Gastrocnemius medialis (tissue), 4 donors: ENCODE measurements at places on chromosomes 4 and X. TPM values are rescaled to one million over a fixed set of nuclear protein-coding genes. Genes with fewer than 3 reads are reported as not detected.

- no peaks in the 10 kb centered on the region for H3K27me3 ChIP-seq
- DNase-seq = no peak
- no peak overlapping the region for H3K4me3 ChIP-seq
- no peaks in the 10 kb centered on the region for H3K36me3 ChIP-seq
- no peak overlapping the region for H3K27ac ChIP-seq
Measured at GRCh38 chrX:115339441-115340025, 50.0 kb downstream of the LUZP4 start.

DNA sequence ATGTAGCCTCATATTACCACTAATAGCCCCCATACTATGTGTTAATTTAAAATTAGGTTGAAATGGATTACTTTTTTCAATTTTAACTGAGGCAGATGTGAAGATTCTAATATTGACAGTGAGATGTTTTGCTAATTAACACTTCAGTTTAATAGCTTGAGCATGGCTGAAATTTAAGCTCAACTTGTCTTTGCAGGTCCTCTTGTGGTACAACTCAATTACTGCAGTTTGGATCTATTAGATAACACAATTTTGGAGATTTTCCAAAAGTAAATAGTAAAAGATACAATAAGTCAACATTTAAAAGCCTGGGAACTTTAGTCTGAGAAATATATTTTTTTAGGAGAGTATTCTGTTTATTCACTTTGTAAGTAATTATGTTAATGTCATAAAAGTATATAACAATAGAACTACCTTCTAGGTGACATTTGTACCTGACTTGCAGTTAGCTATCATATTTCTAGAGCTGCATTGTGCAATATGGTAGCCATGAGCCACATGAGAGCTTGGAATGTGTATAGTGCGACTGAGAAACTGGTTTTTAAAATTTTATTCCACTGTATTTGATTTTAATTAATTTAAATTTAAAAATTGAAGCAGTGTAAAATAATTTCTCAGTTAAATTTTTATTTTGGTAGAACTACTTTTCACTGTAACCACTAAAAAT, 73.1 kb upstream of the FMR1 start:
- H3K27ac ChIP-seq = no peak overlapping the region
- no peaks in the 10 kb centered on the region for H3K36me3 ChIP-seq
- H3K4me3 ChIP-seq = no peak overlapping the region
- DNase-seq = no peak

GRCh38 chrX:6708041-6708440, 173.1 kb upstream of the VCX3A start:
- H3K27ac ChIP-seq = no peak overlapping the region
- H3K36me3 ChIP-seq = no peaks in the 10 kb centered on the region
- no peak overlapping the region for H3K4me3 ChIP-seq
- DNase-seq = no peak

- no peaks in the 10 kb centered on the region for H3K4me1 ChIP-seq
- no peak for DNase-seq
- no peaks in the 10 kb centered on the region for H3K27me3 ChIP-seq
- no peak overlapping the region for H3K27ac ChIP-seq
- peaks cover 87% of the 10 kb centered on the region for H3K36me3 ChIP-seq
Measured at GRCh38 chr4:102598762-102599374, 97.7 kb downstream of the NFKB1 start.

DNA sequence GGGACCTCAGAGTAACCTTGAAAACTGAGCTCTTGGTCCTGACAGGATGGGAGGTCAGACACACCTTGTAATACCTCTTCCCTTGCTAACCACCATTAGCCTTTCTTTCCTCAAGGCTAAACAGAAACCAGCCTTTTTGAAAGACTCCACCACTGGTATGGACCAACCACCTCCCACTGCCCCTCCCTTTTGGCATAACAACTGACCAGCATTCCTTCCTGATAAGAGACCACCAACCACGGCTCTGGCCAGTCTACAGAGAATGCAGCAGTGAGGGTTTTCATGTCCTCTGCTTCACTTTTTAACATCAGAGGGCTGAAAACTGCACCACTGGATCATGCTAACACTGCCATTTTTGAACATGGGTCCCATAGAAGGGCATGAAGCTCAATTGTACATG, 100.2 kb upstream of the MID1IP1 start:
- H3K27ac ChIP-seq = no peak overlapping the region
- no peaks in the 10 kb centered on the region for H3K36me3 ChIP-seq
- DNase-seq = no peak
- peaks cover 14% of the 10 kb centered on the region for H3K4me1 ChIP-seq

- no peaks in the 10 kb centered on the region for H3K36me3 ChIP-seq
- no peak for DNase-seq
- H3K27me3 ChIP-seq = no peaks in the 10 kb centered on the region
- peak overlapping the region; percentile 41 for H3K27ac ChIP-seq
Measured at GRCh38 chr4:41424522-41424921, 113.4 kb upstream of the LIMCH1 start.

- no peaks in the 10 kb centered on the region for H3K4me1 ChIP-seq
- H3K36me3 ChIP-seq = no peaks in the 10 kb centered on the region
- no peaks in the 10 kb centered on the region for H3K27me3 ChIP-seq
- DNase-seq = no peak
Measured at GRCh38 chr4:146488495-146489174, 33.1 kb downstream of the SLC10A7 start.

DNA sequence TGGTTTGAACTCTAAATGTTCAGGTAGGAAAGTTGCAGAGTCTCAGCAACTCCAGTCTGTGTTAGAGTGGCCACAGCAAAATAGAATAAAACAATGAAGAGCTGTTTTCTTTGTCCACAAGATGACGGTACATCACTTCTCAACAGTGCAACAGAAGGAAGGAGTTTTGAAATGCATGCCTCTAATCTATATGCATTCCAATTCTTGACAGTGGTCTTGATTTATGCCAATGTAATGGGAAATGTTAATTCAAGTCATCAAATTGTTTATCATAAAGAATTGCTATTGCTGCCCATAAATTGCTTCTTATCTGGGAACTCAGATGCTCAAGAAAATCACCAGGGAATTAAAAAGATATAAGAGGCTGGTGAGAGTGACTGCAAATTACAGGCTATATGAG, 195.5 kb upstream of the PRPS2 start:
- no peaks in the 10 kb centered on the region for H3K36me3 ChIP-seq
- no peaks in the 10 kb centered on the region for H3K27me3 ChIP-seq
- no peak overlapping the region for H3K27ac ChIP-seq
- H3K4me1 ChIP-seq = no peaks in the 10 kb centered on the region
- no peak for DNase-seq

DNA sequence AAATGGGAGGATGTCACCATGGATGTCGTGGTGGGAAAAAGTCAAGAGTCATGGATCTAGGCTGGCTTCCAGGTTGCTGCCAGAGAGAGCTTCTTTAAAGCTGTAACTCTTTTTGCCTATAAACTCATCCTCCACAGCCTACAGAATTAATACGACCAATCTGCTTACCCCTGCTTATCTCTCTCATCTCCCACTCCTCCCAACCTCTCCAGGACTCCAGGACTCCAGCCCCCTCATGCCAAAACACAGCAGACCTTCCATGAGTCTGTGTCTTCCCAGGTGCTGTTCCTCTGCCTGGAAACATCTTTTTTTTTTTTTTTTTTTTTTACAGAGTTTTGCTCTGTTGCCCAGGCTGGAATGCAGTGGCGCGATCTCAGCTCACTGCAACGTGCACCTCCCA, 15.3 kb upstream of the SLC10A4 start:
- no peak overlapping the region for H3K27ac ChIP-seq
- no peak for DNase-seq
- no peak overlapping the region for H3K4me3 ChIP-seq
- no peaks in the 10 kb centered on the region for H3K27me3 ChIP-seq

GRCh38 chr4:125319311-125319710, 4.6 kb downstream of the FAT4 start:
- no peak overlapping the region for H3K27ac ChIP-seq
- no peaks in the 10 kb centered on the region for H3K27me3 ChIP-seq
- no peaks in the 10 kb centered on the region for H3K36me3 ChIP-seq
- H3K4me3 ChIP-seq = no peak overlapping the region

The SPANXN4 gene
- not detected for total RNA-seq

The INTS6L gene
- 0.19 TPM for total RNA-seq

The TLR10 gene
- total RNA-seq = not detected

The ZXDB gene
- 6.9 TPM for total RNA-seq

The FAM149A gene
- total RNA-seq = 1.5 TPM

The NAT8L gene
- 1.5 TPM for total RNA-seq

The TRPC5OS gene
- not detected for total RNA-seq

The SLC9B1 gene
- total RNA-seq = not detected
